ENCODE measurements at places on chromosomes 16 and 17.

DNA sequence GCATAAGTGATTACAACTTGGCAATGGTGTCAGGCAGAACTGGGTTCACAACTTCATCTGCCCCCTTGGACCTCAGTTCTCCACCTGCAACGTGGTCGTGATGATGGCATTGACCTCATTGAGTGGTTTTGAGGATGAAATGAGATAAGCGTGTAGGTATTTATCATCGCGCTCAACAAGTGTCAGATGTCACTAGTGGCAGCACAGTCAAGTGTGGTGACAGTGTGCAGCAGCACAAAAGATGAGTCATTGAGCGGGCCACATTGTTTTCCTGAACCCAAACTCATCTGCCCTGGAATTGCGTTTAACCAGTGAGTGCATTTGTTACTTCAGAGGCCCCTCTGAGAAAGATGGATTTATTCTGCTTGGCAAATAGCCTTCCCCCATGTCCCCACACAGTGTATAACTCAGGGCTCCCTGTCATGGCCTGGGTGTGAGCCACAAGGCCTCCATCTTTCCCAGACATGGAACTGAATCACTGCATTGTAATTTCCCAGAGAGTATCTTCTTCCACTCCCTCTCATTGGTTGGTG lies 20.9 kb downstream of the IRX3 start:
- peak; percentile 22 for DNase-seq

DNA sequence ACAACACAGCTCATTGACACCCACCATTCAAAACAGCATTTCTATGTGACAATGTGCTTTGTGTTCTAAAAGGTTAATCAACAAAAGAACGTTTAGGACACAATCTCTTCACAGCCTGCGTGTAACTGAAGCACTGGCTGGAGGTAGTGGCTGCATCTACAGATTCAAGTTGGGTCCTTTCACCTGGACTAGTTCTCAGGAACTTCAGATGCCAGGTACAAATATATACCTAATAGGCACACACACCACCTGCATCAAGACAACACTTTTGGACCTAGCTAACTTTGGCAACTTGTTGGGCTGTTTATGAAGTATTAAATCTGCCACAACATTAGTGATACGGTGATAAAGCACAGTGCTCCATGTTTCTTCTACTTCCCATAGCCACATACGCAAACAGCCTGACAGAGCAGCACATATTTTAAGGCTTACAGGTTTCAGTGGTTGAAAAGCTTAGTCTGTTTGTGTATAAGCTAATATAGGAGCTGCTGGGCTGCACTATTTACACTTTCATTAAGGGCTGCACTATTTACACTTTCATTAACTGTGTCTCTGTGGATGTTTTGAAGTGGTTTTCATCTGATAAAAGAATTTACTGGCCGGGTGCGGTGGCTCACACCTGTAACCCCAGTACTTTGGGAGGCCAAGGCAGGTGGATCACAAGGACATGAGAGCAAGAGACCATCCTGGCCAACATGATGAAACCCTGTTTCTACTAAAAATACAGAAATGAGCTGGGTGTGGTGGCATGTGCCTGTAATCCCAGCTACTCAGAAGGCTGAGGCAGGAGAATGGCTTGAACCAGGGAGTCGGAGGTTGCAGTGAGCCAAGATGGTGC lies 132.6 kb downstream of the PARN start:
- DNase-seq: no peak

GRCh38 chr16:76157629-76158028 lies 119.6 kb upstream of the CNTNAP4 start:
- DNase-seq: no peak

- DNase-seq: no peak
These were observed 4.1 kb downstream of the HS3ST3B1 start for GRCh38 chr17:14304773-14305517.

GRCh38 chr16:88318051-88318450 lies 64.7 kb upstream of the ZNF469 start:
- no peak for DNase-seq

GRCh38 chr17:40940266-40940665 lies 2.8 kb upstream of the KRT23 start:
- no peak for DNase-seq

- DNase-seq: peak; percentile 30
These were observed 14.5 kb downstream of the GRB2 start for GRCh38 chr17:75390982-75391381.

DNA sequence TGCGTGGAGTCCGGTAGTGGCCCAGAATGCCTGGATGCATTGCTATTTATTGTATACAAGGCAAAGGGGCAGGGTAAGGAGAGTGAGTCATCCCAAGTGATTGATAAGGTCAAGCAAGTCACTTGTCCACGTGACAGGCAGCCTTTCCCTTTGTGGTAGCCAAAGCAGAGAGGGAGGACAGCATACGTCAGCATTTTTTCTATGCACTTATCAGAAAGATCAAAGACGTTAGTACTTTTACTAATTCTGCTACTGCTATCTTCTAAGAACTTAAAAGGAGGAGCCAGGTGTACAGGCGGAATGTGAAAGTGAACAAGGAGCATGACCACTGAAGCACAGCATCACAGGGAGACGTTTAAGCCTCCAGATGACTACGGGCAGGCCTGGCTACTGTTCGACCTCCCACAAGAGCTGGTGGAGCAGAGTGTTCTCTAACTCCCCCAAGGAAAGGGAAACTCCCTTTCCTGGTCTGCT lies 47.9 kb upstream of the ARL4D start:
- no peak for DNase-seq

- no peak for DNase-seq
These were observed 18.8 kb downstream of the CLUH start for GRCh38 chr17:2692781-2693135.

DNA sequence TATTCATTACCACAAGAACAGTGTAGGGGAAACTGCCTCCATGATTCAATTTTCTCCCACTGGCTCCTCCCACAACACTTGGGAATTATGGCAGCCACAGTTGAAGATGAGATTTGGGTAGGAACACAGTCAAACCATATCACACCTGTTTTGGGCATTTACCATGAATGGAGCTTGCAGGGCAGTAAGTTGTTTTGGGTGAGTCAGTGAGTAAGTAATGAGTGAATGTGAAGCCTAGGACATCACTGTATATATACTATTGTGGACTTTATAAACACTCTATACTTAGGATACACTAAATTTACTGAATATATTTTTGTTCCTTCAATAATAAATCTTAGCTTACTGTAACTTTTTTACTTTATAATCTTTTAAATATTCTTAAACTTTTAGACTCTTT lies 48.1 kb downstream of the TBC1D26 start:
- DNase-seq: no peak

DNA sequence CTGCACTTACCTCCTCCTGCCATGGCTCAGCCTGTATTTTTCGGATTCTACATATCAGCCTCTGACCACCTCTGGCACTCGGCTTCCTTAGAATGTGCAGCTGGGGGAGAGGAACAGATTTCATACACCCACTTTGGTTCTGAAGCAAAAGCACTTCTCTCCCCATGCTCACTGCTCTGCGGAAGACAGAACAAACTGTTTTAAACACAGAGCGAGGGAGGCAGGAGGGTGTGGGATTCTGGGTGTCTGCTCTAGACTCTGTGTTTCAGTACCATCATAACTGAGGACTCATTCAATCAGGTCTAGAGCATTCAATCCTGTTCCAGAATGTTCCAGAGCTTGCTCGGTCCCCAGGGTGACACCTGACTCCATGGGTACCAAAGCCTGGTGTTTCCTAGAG lies 239.1 kb downstream of the GRIN2A start:
- no peak for DNase-seq

DNA sequence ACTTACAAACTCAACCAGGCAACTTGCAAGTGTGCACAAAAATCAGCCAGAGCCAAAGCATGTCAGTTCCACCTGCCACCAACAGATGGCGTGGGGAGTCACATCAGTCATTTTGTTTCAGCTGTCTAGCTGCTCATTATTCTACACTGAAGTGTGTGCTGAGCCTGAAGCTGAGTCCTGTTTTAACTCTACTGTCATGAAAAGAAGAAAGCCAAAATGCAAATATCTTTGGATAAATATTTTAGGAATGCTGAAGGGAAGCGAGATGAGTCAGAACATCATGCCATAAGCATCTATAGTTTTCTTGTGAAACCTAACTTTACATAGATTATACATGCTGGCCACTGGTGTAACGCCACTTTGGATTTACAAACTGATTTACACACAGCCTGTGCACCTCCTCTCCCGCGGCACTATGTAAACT lies 172.6 kb downstream of the CDK5R1 start:
- peak; percentile 74 for DNase-seq

GRCh38 chr17:36939802-36940312 lies 2.6 kb downstream of the LHX1 start:
- DNase-seq: no peak

- no peak for DNase-seq
These were observed 195.4 kb downstream of the CDH11 start for GRCh38 chr16:64926476-64926875.

GRCh38 chr17:62816282-62816839 lies 8.2 kb upstream of the MARCHF10 start:
- no peak for DNase-seq

- peak; percentile 7 for DNase-seq
These were observed 1.3 kb downstream of the NF1 start for GRCh38 chr17:31096106-31096436.

- peak; percentile 72 for DNase-seq
These were observed 243.2 kb upstream of the GSE1 start for GRCh38 chr16:85369741-85370528.

DNA sequence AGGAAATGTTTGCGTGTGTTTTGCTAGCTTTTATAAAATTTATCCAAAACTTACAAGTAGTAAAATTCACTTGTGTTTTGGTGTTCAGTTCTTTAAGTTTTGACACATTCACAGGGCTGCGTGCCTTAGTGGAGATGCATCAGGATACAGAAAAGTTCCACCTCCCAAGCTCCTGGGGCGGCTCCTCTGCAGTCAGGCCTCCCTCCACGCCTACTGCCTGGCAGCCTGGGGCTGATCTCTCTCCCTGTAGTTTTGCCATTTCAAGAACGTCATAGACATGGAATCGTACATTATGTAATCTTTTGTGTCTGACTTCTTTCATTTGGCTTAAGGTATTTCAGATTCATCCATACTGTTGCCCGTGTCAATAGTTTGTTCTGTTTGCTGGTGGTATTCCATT lies 27.2 kb upstream of the IRF8 start:
- no peak for DNase-seq

GRCh38 chr17:55727920-55728319 lies 5.3 kb upstream of the TMEM100 start:
- DNase-seq: no peak

DNA sequence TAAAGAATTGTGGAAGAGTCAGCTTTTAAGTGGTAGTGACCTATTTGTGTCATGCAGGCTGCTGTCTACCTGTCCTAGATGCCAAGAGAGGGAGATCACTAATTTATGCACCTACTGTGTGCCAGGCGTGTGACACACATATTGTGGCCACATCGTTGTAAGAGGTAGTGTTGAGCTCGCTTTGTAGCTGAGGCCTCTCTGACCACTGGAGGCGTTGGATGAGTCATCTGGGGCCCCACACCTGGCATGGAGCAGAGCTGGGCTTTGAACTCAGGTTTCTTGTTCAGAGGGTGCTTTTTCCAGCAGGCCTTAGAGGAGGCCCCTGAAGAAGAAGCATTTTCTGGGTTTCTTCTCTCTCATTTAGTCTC lies 52.3 kb upstream of the LGALS9 start:
- DNase-seq: no peak

- no peak for DNase-seq
These were observed 25.3 kb upstream of the LITAF start for GRCh38 chr16:11611871-11612664.

GRCh38 chr17:63966646-63967264 lies 6.0 kb downstream of the SCN4A start:
- DNase-seq: no peak

DNA sequence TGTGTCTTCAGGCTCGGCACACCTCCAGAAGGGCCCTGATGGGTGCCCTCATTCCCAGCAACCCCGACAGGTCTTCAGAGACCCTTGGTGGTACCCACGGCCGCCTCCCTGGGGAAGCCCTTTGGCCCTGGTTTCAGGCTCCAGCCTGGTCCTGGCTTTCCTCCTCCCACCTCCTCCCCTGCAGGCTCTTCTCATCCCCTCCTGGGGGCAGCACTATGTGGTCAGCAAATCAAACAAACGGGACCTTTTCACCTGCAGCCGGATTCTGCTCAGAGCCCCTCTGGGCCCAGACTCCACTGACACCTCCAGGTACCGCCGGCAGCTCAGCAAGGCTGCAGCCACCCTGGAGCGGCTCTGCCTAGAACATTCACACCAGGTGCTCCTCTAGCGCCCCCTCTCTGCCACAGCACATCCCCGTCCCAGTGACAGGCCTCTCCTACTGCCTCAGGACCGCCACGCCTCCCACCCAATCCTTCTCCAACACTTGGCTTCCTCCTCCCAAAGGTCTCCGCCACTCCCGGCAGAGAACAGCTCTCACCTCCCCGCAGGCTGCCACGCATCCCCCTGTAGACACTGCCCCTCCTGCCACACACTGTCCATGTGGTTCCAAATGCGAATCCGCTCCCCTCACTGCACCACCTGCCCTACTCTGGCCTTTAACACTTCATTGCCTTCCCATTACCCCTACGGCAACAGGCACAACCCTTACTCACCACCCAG lies 12.0 kb downstream of the CORO7 start:
- no peak for DNase-seq

- DNase-seq: no peak
These were observed 20.3 kb upstream of the PECAM1 start for GRCh38 chr17:64410750-64411490.

DNA sequence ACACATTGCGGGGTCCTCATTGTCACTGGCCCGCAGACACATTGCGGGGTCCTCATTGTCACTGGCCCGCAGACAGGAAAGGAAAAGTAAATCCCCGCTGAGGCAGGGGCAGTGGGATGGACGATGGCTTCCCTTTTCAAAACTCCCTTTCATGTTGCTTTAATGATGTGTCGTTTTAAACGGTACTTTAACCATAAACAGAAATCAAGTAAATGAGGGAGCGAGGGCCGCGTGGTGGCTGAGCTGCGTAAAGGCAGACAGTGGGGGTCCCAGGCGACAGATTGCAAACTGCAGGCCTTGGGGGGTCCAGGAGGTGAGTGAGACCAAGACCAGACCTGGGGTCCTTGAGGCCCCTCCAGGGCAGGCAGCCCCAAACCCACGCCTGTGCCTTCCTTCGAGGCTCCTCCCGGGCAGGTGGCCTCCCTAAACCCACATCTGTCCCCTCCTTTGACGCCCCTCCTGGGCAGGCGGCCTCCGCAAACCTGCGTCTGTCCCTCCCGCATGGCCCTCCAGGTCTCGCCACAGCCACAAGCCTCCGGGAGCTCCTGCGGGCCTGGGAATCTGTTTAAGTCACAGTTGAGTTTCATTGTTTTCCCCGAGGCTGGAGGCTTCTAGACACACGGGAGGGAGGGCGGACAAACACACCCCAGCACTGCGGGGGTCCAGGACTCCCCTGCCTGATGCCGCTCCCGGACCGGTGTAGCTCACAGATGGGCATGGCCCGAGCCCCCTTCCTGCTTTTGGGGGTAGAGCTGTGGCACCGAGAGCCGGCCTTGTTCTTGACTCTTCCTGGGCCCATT lies 7.3 kb downstream of the PIEZO1 start:
- DNase-seq: no peak
